ENCODE measurements at places on chromosomes 12 and 14.

GRCh38 chr12:29155079-29155478, 6.0 kb downstream of the FAR2 start:
- no peak for DNase-seq

DNA sequence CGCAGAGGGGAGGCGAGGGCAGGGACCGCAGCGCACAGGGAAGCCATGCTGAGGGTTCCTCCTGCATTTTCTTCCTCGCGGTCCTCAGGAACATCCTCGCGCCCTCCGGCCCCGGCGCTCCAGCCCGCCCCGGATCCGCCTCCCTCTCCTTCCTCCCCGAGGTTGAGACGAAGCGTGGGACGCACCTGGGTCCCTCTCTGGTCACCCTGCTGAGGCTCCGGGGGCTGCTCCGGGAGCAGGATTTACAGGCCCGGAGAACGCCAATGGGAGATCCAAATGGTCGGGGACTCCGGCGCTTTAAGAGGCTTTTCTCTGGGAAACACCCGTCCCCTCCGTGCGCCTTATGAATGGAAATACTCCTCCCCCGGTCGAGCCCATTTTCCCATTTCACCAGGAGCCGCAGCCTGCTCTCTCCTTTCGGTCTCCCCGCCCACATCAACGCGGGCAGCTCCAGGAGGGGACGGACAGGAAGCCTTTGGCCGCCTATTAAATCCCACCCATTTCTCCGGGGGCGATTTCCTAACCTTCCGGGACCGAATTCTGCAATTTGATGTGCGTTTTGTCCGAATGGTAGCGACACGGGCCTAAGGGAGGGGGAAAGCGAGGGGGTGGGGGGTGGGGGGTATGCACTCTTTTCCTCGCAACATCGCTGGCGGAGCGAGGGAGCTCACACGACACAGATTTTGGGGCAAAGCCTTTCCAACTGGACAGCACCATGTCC, at the start of gene UNC79:
UNC79 (plus strand) TSS at position 625 of the 721 bp plus-strand sequence; CDS start at position 716, 91 bp downstream.
- DNase-seq, result no peak

- DNase-seq, result no peak
Observed at GRCh38 chr14:37036669-37037341, 135.6 kb downstream of the SLC25A21 start.

- peak; percentile 83 for DNase-seq
Observed at GRCh38 chr12:1791104-1791841, 29.1 kb upstream of the LRTM2 start.

Measured in activated CD8-positive, alpha-beta T cell treated with anti-CD3 and anti-CD28 coated beads, Interleukin-2, amount 10 ng/mL, durations not matched to agents 7 days and 5 days (primary cell).